Endothelial cell of coronary artery (primary cell): ENCODE measurements at places on chromosomes 2 and 18. TPM values are rescaled to one million over a fixed set of nuclear protein-coding genes. Genes with fewer than 3 reads are reported as not detected.

GRHL1 gene
- 0.63 and 0.75 TPM in 2 replicates for total RNA-seq

RBM44 gene
- total RNA-seq, result 0.47 and 0.81 TPM in 2 replicates

GAL3ST2 gene
- 0.09 TPM in 1 of 2 replicates, not detected in the other for total RNA-seq

DPP10 gene
- not detected in 2 replicates for total RNA-seq

IL36G gene
- total RNA-seq, result not detected in 2 replicates

SKOR2 gene
- total RNA-seq, result not detected in 2 replicates

DSG4 gene
- total RNA-seq, result not detected in 2 replicates

TSPYL6 gene
- total RNA-seq, result not detected in 2 replicates

LYG2 gene
- total RNA-seq, result not detected in 2 replicates

PLCL1 gene
- total RNA-seq, result 3.8 and 13.3 TPM in 2 replicates

TRABD2A gene
- 0.56 and 0.81 TPM in 2 replicates for total RNA-seq

UGT1A8 gene
- total RNA-seq, result not detected in 2 replicates

FER1L5 gene
- under 0.01 and 0.09 TPM in 2 replicates for total RNA-seq

ACTG2 gene
- under 0.01 TPM in 1 of 2 replicates, not detected in the other for total RNA-seq

MROH2A gene
- total RNA-seq, result not detected in 2 replicates

SERPINB3 gene
- total RNA-seq, result not detected in 2 replicates

MYL12A gene
- 1,310 and 1,573 TPM in 2 replicates for total RNA-seq

LOXHD1 gene
- total RNA-seq, result not detected in 2 replicates

IL1A gene
- 0.75 and 1.8 TPM in 2 replicates for total RNA-seq

AQP12B gene
- total RNA-seq, result not detected in 2 replicates

ADD2 gene
- total RNA-seq, result 0.28 and 4.3 TPM in 2 replicates

C2orf15 gene
- 0.18 and 0.19 TPM in 2 replicates for total RNA-seq

SCN2A gene
- total RNA-seq, result under 0.01 TPM in 2 replicates

PID1 gene
- total RNA-seq, result 0.09 and 2.2 TPM in 2 replicates

EFR3B gene
- total RNA-seq, result 0.28 and 0.81 TPM in 2 replicates

ANKRD44 gene
- 5.6 and 7.6 TPM in 2 replicates for total RNA-seq

LRRC30 gene
- not detected in 2 replicates for total RNA-seq

VIL1 gene
- total RNA-seq, result not detected in 2 replicates

PASK gene
- total RNA-seq, result 3.4 and 5.8 TPM in 2 replicates

POU3F3 gene
- not detected in 2 replicates for total RNA-seq

NCL gene
- total RNA-seq, result 263 and 268 TPM in 2 replicates

PREB gene
- 44.8 and 50.9 TPM in 2 replicates for total RNA-seq

SCYGR4 gene
- not detected in 2 replicates for total RNA-seq
